ENCODE measurements at places on chromosomes 4 and X. TPM values are rescaled to one million over a fixed set of nuclear protein-coding genes. Genes with fewer than 3 reads are reported as not detected.
A peak's percentile ranks its signal among the peaks of the same experiment; 100 is the strongest.

Gene RBM47
- 0.91 TPM for total RNA-seq

- no peak for DNase-seq
- H3K27ac ChIP-seq, result no peak overlapping the region
- H3K4me1 ChIP-seq, result no peaks in the 10 kb centered on the region
- no peak overlapping the region for H3K4me3 ChIP-seq
- no peaks in the 10 kb centered on the region for H3K36me3 ChIP-seq
Measured at GRCh38 chrX:128458888-128459287, 406.7 kb upstream of the ACTRT1 start.

- no peak for DNase-seq
- no peaks in the 10 kb centered on the region for H3K4me1 ChIP-seq
- H3K27me3 ChIP-seq, result no peaks in the 10 kb centered on the region
- no peak overlapping the region for H3K27ac ChIP-seq
Measured at GRCh38 chrX:80267790-80268189, 152.5 kb upstream of the TENT5D start.

Gene RAB33A
- 2.2 TPM for total RNA-seq

DNA sequence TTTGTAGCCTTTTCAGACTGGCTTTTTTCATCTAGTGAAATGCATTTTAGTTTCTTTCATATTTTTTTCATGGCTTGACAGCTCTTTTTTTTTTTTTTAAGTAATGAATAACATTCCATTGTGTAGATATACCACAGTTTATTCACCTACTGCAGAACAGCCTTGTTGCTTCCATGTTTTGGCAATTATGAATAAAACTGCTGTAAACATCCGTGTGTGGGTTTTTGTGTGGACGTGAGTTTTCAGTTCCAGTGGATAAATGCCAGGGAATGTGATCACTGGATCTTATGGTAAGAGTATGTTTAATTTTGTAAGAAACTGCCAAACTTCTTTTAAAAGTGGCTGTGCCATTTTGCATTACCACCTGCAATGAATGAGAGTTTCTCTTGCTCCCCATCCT lies 160.8 kb downstream of the SOWAHB start:
- H3K36me3 ChIP-seq, result peaks cover 5% of the 10 kb centered on the region
- H3K4me3 ChIP-seq, result no peak overlapping the region
- DNase-seq, result no peak
- H3K4me1 ChIP-seq, result peaks cover 7% of the 10 kb centered on the region
- peaks cover 39% of the 10 kb centered on the region for H3K27me3 ChIP-seq

DNA sequence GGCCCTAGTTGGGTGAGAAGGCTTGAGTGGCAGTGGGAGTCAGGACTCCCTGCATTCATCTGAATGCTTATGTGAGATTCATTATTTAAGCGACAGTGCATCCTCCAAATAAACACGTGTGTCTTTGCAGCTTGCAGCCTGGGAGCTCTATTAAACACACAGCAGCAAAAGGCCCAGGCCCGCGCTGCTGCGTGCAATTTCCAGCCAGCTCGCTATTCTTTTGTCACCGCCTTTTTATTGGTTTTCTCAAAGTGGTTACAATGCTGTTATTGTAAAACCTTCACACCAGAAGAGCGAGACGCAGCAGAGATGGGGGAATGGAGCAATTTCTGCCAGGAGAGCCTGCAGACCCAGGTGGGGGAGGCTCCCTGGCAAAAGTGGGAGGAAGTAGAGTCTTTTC lies 252.5 kb downstream of the BCOR start:
- H3K36me3 ChIP-seq, result no peaks in the 10 kb centered on the region
- peaks cover 2% of the 10 kb centered on the region for H3K4me1 ChIP-seq
- H3K27me3 ChIP-seq, result no peaks in the 10 kb centered on the region
- DNase-seq, result no peak

DNA sequence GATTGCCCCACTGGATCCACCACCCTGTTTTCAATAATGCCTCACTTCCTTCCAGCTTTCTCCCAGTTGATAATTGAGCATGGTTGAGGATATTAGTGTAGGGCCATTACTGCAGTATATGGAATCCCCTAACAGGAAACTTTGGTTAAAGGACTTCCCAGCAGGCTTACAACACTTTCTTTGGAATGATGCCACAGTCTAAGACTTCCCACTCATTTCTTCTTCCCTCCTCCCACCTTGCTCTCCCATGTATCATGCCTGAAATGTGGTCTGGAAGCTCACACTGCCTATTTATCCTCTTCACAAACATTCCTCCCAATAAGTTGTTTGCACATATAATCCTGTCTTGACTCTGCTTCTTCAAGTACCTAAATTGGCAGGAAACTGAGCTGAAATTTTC lies 863.3 kb downstream of the CENPC start:
- H3K4me1 ChIP-seq, result no peaks in the 10 kb centered on the region
- H3K36me3 ChIP-seq, result no peaks in the 10 kb centered on the region
- H3K27me3 ChIP-seq, result no peaks in the 10 kb centered on the region
- no peak for DNase-seq
- H3K4me3 ChIP-seq, result no peak overlapping the region

GRCh38 chr4:84623661-84624060 lies 40.7 kb downstream of the CDS1 start:
- peak overlapping the region; percentile 4 for H3K27ac ChIP-seq
- H3K27me3 ChIP-seq, result no peaks in the 10 kb centered on the region
- H3K4me3 ChIP-seq, result no peak overlapping the region
- DNase-seq, result no peak

Gene CACNA1F
- 0.47 TPM for total RNA-seq

DNA sequence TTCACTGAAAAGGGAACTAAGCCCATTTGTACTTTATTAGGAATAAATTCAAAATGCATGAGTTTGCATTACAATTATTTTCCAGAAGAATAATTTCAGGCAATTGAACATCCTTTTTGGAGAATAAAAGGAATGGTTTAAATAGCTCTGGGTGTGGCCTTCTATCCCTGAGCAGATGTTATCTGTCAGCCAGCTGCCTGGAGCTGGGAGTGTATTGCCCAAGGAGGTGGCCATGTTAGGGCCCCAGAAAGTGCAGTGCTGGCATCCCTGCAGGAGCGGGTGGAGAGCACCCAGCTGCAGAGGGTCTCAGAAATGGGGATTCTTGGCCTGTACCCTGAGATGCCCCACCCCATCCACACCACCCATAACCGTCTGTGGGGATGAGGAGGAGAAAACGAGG lies 21.6 kb upstream of the VEGFD start:
- H3K36me3 ChIP-seq, result no peaks in the 10 kb centered on the region
- no peak overlapping the region for H3K27ac ChIP-seq
- DNase-seq, result no peak
- no peaks in the 10 kb centered on the region for H3K4me1 ChIP-seq
- H3K4me3 ChIP-seq, result no peak overlapping the region
- H3K27me3 ChIP-seq, result peaks cover 6% of the 10 kb centered on the region

DNA sequence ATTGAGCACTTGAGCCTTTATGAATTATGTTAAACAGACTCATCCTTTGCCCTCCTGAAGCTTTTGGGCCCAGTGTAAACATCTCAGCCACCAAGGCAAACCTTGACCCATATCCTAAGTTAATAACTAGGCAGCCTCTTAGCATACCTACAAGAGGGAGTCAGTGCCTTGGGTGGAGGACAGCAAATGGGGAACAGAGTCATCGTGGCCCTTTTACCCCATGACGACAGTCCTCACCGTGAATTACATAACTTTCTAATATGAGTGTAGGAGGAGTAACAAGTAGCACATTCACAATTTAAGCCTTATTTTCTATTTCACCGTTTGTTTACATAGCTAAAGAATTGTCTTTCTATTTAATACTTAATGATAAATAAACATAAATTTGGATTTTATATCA lies 16.8 kb downstream of the CLDN22 start:
- H3K36me3 ChIP-seq, result peaks cover 7% of the 10 kb centered on the region
- no peak for DNase-seq
- peaks cover 8% of the 10 kb centered on the region for H3K4me1 ChIP-seq
- H3K27me3 ChIP-seq, result peaks cover 6% of the 10 kb centered on the region
- H3K27ac ChIP-seq, result no peak overlapping the region

Gene MAGEA2
- total RNA-seq, result not detected

Gene SMIM10
- not detected for total RNA-seq

DNA sequence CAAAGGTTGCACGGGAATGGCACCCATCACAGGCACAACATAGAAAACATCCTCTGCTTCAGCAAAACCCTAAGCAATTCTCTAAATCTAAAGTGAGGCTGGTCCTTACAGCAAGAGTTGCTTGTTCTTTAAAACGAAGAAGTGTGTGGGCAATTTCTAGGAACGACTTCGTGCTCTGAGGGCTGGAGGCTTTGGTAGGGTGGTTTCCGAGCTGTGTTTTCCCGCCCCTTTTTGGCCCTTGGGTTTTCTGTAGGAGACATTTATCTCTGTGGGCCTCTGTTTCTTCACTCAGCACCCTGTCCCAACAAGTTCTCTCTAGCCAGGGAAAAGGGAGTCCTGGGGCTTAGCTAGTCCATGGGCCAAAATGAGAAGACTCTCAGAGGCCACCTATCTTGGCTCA lies 84.2 kb downstream of the SLC2A9 start:
- H3K4me3 ChIP-seq, result no peak overlapping the region
- no peak for DNase-seq
- no peaks in the 10 kb centered on the region for H3K36me3 ChIP-seq
- peaks cover 3% of the 10 kb centered on the region for H3K27me3 ChIP-seq
- no peak overlapping the region for H3K27ac ChIP-seq

Gene C4orf54
- total RNA-seq, result not detected

Gene UGT2A1
- not detected for total RNA-seq

DNA sequence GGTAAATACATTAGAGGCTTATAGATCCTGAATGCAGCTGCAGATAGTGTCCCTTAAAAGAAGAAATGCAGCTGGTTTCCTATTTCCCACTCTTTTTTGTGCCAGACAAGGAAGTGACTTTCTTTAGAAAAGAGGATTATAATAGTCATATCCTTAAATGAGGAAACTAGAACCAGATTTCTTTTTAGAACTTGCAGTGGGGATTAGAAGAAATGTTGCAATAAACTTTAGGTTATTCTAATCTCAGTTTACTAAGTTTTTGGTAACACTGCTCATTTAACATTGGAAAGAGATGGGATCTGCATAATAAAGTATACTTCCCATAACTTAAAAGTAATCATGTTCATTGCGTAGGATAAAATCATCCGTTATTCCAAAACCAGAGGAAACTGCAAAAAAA lies 101.9 kb downstream of the SLIT2 start:
- H3K4me3 ChIP-seq, result no peak overlapping the region
- no peaks in the 10 kb centered on the region for H3K4me1 ChIP-seq
- H3K36me3 ChIP-seq, result no peaks in the 10 kb centered on the region
- no peak for DNase-seq

GRCh38 chrX:143664302-143664701 lies 28.4 kb upstream of the SLITRK4 start:
- no peak overlapping the region for H3K27ac ChIP-seq
- no peaks in the 10 kb centered on the region for H3K36me3 ChIP-seq
- H3K27me3 ChIP-seq, result no peaks in the 10 kb centered on the region
- no peak for DNase-seq

Gene F8A3
- 17.4 TPM for total RNA-seq

GRCh38 chr4:103156106-103156505 lies 42.0 kb downstream of the CENPE start:
- no peaks in the 10 kb centered on the region for H3K4me1 ChIP-seq
- H3K36me3 ChIP-seq, result peaks cover 2% of the 10 kb centered on the region
- H3K27me3 ChIP-seq, result no peaks in the 10 kb centered on the region
- DNase-seq, result no peak
- no peak overlapping the region for H3K4me3 ChIP-seq

DNA sequence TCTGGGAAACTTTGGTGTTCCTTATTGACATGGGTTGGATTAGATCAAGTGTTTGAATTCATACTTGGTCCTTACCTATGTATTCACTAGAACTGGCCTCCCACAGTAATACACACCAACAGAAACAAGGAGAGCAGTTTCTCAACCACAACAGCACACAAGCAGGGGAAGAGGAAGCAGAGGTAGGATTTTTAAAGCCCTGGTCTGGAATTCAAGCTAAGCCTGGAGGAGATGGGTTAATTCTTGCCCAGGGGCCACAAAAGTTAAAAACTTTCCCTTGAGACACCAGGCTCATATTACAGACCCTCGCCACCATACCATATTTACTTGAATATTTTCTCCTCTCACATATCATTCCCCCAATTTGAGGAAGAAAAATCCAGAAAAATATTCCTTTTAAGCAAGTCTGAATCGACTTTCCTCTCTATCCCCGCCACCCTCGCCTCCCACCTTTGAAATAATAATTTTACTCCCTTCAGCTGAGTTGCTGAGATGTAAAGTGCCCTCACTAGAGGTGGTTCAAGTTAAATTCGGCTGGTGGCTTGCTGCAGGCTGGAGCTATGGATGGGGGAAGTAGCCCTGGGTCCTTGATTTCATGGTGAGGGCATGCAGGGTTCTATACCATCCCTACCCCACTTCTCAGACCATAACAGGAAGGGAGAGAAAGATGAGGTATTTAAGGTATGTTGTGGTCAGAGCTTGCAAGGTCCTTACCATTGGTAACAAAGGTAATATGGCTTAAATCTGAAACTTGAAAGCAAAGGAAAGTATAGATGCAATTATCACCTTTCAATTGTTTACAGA lies 440.2 kb downstream of the INPP4B start:
- peak overlapping the region; percentile 97 for H3K27ac ChIP-seq
- no peaks in the 10 kb centered on the region for H3K27me3 ChIP-seq
- H3K36me3 ChIP-seq, result peaks cover 5% of the 10 kb centered on the region
- H3K4me1 ChIP-seq, result peaks cover 41% of the 10 kb centered on the region
- peak overlapping the region; percentile 98 for H3K4me3 ChIP-seq

DNA sequence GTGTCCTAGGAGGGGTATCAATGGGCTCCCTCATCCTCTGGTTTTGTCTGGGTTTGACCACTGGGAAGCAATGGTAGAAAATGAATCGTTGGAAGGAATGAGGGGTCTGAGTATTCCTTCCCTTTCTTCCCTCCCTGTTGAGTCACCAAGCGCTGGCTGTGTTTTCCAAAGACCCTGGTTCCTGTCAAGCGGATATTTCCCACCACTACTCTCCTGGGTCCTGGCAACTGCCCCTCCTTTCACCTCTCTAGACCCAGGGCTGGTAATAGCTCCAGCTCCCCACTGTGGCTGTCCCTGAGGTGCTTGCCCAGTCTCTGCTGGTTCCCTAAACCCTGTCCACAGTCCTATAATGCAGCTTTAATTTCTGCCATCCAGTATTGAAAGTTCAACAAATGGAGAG lies 22.2 kb downstream of the SMIM43 start:
- H3K27me3 ChIP-seq, result peaks cover 39% of the 10 kb centered on the region
- DNase-seq, result no peak
- no peaks in the 10 kb centered on the region for H3K36me3 ChIP-seq
- no peak overlapping the region for H3K27ac ChIP-seq

GRCh38 chr4:169851750-169852149 lies 94.0 kb upstream of the HPF1 start:
- peaks cover 50% of the 10 kb centered on the region for H3K27me3 ChIP-seq
- H3K4me3 ChIP-seq, result no peak overlapping the region
- H3K36me3 ChIP-seq, result no peaks in the 10 kb centered on the region
- H3K27ac ChIP-seq, result no peak overlapping the region
- no peak for DNase-seq

Gene ZNF141
- total RNA-seq, result 16.5 TPM

Gene TTC29
- not detected for total RNA-seq
